Sciatic nerve (tissue), 2 donors: ENCODE measurements at places on chromosomes 11 and 22.

- no peak for DNase-seq
Measured at GRCh38 chr22:37358917-37359316, 68.4 kb downstream of the ELFN2 start.

- DNase-seq: peak; percentile 49
Measured at GRCh38 chr22:48740731-48741405, 1086.8 kb downstream of the BRD1 start.

DNA sequence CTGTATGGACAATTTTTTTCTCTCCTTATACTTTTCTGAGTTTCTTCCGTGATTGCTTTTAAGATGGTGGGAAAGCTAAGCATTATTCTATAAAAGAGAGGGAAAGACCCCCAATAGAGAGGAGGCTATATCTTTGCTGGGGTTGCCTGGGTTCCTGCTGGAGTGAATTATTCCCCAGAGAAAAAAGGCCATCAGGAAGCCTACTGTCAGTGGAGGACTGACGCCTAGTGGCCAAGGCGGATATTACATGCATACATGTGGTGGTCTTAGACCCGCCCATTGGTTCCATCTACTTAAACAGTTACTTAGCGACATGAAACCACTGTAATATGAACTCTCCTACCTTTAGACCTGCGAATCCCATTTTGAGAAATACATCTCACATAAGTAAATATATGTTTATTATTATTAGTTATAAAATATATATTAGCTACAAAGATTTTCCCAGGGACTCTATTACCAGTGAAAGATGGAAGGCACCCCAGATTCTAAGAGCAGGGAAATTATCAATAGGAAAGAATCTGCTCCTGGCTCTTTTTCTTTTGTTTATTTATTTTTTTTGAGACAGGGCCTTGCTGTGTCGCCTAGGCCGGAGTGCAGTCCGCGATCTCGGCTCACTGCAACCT is 15.7 kb upstream of the PGA3 start:
- DNase-seq: peak; percentile 85

DNA sequence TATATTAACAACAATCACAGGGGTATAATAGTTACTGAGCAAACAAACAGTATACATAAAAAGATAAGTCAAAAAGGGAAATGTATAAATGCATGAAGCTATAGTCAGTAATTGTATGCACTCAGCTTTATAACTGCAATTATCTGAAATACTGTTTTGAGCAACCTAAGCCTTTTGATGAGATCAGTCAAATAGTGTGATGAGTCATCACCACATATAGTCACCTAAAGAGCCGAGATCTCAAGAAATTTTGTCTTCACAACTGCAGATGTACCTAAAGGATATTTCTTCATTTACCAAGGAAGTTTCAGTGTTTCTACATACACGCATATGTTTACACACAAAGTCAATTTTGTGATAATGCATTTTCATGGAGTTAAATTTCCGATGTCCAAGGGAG is 5.4 kb upstream of the OR51A2 start:
- DNase-seq: no peak

DNA sequence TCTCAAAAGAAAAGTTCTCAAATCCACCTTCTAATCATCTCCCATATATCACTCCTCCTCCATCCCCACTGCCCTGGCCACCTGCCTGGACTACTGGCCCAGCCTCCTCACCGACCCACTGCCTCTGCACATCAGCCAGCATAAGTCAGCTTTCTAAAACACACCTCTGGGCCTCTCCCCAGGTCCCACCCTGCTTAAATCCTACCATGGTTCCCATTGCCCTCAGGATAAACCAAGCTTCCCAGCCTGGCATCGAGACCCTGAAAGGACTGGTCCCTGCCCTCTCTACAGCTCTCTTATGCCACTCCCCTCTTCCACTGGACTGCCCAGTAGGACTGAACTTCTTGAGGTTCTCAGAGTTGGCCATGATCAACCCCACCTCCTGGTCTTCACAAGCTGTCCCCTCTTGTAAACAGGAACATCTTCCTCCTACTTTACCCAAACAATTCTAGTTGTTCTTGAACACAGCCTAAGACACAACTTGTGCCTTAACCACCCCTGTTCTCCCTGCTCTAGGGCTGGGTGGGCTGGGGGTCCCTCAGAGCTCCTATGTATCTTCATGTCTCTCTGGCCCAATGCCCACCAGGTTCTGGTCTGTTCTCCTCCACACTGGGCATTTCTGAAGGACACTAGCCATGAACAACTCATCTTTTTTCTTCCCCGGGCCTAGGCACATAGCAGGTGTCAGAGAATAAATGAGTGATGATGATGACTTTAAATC is 12.6 kb upstream of the P2RY6 start:
- peak; percentile 51 for DNase-seq

GRCh38 chr11:47869544-47870393 is 21.6 kb upstream of the NUP160 start:
- no peak for DNase-seq
